ENCODE measurements at places on chromosomes 5 and 9.

DNA sequence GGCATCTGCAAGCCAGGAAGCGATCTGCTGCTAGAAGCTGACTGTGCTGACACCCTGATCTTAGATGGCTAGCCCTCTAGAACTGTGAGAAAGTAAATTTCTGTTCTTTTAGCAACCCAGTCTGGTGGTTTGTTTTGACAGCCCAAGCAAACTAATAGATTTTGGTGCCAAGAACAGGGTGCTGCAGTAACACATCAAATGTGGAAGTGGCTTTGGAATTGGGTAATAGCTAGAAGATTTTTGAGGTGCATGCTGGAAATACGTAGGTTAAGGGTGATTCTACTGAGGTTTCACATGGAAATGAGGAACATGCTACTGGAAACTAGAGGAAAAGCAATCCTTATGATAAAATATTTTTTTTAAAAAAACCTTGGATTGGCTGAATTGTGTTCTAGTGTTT is 153.5 kb upstream of the SH3GL2 start:
- no peak for DNase-seq

- no peak for DNase-seq
Measured at GRCh38 chr9:136538599-136539426, 7.0 kb downstream of the NOTCH1 start.

DNA sequence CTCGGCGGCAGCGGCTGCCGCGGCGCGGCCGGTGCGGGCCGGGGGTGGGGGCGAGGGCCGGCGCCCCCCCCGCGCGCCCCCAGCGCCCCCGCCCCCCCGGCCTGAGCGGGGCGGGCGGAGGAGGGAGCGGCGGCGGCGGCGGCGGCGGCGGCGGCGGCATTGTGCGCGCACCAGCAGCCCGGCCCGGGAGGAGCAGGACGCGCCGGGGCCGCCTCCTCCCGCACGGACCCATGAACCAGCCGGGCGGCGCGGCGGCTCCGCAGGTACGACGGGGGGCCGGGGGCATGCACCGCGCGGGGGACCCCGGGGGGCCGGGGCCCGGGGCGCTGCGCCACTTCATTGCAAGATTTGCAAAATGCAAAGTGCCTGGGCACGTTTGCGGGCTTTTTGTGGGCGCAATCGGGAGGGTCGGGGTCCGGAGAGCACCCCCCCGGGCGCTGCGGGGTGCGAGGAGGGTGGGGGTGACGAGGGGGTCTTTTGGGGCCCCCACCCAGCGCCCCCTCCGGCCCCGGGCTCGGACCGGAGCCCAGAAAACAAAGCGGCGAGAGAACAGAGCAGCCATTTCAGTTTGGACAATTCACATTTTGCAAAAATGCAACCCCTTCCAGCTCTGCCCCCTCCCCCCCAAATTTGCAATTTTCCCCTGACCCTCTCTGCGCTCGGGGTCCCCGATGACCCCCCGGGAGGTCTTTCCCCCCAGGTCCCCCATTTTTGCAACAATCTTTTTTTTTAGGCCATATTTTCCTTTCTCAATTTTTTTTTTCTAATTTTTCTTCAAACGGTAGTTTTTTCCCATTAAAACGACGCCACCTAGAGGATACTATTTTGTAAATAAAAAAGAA is at the start of gene ZNF618:
Gene ZNF618, plus strand, starts transcription at position 159 of the 842 bp plus-strand sequence. Its CDS starts 72 bp downstream, at position 231.
- no peak for DNase-seq

- no peak for DNase-seq
Measured at GRCh38 chr5:178114325-178115135, 1.2 kb downstream of the N4BP3 start.

- DNase-seq = no peak
Measured at GRCh38 chr5:124176692-124177091, 569.7 kb downstream of the ZNF608 start.

- DNase-seq = no peak
Measured at GRCh38 chr5:98042961-98043360, 730.5 kb upstream of the RGMB start.

DNA sequence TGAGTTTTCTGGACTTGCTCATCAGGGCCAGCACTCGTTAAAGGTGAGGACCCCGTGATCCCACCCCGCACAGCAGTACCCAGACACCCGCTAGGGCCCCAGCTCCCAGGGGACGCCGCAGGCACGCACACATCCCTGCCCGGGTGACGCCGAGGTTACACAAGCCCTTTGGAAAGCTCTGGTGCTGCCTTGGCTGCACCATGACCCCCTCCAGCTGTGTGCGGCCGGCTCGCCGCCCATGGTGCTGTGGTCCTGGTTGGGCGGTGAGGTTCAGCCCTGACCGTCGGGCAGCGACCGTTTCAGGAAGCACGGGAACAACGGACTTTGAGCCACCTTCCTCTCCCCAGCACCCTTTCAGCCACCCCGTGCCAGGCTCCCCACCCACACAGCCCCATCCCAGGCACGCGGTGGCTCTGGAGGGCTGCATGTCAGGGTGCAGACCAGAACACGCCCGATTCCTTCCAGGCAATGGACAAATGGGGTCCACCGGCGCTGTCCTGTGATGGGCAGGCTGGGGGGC is 7.5 kb upstream of the SLC12A7 start:
- DNase-seq = no peak

DNA sequence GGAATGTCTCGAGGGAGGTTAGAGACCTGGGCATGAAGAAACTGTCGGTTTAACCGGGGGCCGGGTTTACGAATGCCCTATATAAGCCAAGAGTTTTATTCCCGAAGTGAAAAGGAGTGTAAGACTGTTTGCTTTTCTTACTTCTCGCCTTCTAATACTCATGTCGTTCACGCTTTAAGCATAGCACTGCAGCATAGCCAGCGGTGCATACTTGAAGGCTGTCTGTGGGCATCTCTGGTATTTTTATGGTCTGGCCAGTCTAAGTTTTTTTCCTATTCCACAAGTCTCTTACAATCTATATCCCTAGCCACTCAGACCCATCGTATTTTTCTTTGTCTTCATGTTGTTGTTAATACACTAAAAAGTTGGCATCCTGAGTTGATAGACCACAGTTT is 1.2 kb downstream of the UHRF2 start:
- DNase-seq = no peak

GRCh38 chr5:107958861-107959260 is 288.1 kb upstream of the EFNA5 start:
- no peak for DNase-seq

- DNase-seq = no peak
Measured at GRCh38 chr9:133463234-133463863, 3.6 kb downstream of the CACFD1 start.

DNA sequence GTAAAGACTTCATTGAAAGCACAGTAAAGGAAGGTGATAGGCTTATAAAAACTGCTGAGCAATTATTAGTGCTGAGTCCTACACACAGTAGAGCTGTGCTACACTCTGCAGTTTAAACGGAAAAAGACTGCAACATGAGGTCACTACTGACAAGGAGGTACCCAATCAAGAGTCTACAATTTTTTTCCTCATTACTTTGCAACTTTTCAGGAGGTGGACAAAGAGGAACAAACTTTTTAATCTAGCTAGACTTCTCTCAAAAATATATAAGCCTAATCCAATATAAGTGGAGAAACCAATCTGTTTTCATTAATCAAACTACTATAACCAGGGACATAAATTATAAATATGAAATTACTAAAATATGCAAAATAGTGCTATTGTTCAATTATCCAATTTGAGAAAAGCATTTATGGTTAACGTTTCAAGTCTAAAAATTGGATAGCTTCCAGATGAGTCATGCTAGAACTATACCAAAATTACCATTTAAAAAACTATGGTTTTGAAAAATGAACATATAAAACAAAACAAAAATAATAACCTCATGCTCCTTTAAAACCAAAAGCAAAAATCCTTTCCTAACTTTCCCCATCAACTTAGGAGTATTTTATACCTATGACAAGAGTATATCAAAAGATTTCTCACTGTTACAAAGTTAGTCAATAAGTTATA is 37.7 kb downstream of the FAM13B start:
- no peak for DNase-seq

GRCh38 chr5:76942581-76942980 is 10.3 kb upstream of the CRHBP start:
- no peak for DNase-seq

GRCh38 chr5:145110834-145111233 is 724.3 kb downstream of the PRELID2 start:
- DNase-seq = no peak

GRCh38 chr5:149639737-149640136 is 58.4 kb downstream of the ARHGEF37 start:
- no peak for DNase-seq

- no peak for DNase-seq
Measured at GRCh38 chr5:32021771-32022170, 152.3 kb downstream of the GOLPH3 start.

DNA sequence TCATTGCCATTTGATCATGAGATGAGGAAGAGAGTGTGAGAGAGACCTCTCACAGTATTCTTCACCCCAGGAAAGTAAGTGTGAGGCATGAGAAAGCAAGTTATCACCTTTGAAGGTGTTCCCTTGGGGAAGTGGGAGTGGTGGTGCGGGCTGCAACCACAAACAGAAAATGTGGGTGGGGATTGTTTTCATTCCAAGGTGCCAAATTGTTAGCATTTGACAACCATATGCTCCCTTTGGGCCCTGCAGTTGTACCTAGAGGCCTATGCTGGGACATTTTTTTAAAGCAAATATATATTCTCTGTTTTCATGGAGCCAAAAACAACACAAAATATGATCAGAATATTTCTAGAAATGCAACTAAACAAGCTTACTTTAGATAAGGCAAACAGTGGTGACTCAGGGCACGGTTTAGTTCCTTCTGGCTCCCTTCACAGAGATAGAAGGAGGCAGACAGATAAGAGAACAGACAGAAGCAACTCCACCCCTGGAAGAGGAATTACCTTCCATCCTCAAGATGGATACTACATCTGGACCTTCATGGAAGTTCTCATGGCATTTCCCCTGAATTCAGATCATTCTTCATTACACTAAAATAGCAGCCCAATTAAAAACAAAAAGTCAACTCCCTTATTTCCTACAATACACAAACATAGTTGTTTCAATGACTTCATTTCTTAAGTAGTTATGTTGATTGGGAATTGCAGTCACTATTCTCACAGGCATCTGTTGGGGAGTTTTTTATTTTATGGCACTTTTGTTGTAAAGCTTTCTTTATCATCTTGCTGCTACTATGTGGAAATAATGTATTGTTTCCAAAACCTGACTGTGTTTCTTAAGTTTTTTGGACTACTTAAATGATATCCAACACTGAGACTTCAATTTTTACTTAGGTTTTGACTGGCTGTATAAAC is 416.6 kb downstream of the PLK2 start:
- no peak for DNase-seq

GRCh38 chr5:132667761-132668705 is 5.8 kb upstream of the IL4 start:
- DNase-seq = no peak

DNA sequence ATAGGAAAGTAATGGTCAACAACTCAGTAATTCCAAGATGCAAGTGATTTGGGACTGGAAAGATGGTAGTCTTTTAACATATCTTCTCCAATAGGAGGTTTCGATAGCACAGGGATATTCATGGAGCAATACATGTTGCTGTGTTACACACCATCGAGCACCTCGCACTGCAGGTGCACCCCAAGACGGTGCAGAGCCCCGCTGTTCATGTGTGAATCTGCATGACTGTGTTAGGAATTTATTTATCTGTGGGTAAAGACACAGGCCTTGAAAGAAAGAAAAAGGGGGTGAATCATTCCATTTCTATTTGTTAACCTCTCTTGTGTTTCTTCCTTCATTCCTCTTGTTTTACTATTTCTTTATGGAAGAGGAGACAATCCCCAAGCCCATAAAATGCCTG is 217.1 kb downstream of the EBF1 start:
- DNase-seq = no peak

- no peak for DNase-seq
Measured at GRCh38 chr5:103089272-103089671, 30.7 kb downstream of the GIN1 start.

DNA sequence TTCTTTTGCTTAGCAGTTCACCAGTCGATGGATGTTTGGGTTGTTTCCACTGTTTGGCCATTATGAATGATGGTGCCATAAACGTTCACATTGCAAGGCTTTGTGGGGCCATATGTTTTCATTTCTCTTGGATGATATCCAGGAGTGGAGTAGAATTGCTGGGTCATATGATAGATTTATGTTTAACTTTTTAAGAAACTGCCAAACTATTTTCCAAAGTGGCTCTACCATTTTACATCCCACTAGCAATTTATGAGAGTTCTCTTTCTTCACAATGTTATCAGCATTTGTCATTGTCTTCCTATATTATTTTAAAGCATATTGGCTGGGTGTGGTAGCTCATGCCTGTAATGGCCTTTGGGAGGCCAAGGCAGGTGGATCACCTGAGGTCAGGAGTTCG is 5.2 kb downstream of the GPR107 start:
- no peak for DNase-seq

DNA sequence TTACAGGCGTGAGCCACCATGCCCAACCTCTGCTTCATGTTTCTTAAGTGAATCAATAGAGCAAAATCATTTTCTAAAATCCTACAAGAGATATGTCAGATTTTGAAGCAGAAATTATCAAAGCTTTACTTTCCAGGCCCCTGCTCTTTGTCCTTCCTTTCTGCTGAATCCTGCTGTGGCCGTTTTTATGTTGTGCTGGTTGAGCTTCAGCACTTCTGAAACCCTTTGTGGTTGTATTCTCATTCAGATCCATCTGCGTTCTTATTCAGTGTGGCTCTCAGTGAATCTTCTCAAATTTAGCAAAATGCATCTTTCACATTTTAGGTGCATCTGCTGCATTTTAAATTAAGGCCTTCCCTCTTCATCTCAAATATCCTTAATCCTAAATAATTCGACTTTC is 26.0 kb downstream of the JMY start:
- no peak for DNase-seq

GRCh38 chr9:125649826-125650225 is 57.2 kb downstream of the MAPKAP1 start:
- DNase-seq = no peak

- DNase-seq = peak; percentile 16
Measured at GRCh38 chr9:74777136-74777879, 110.4 kb downstream of the TRPM6 start.

DNA sequence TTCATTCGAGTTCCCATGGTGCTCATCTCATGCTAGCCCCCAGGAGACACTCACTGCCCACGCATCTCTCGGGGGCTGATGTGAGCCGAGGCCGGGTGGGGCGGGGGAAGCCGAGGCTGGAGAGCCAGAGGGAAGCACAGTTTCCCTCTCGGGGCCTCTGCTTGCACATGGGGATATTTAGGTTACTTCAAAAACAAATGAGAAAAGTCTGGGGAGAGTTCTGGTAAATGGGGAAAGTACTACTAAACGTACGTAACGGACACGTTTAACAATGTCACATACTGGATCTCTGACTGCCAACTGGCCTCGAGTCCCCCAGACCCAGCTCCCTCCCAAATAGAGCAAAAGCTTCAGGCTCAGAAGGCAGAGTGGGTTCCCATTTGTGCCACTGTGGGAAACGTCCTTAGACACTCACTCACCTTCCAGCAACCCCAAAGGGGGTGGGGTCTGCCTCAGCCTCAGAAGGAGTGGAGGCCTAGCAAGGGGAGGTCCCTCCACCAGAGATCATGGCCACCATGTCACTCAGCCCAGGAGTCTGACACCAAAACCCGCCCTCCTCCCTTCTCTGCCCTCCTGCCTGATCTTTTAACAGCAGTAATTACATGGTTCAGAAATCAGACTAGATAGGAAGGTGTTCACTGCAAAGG is 33.8 kb upstream of the NTNG2 start:
- DNase-seq = no peak

- DNase-seq = no peak
Measured at GRCh38 chr5:137310051-137310730, 188.9 kb downstream of the SPOCK1 start.

GRCh38 chr9:121210536-121210935 is 8.9 kb upstream of the RAB14 start:
- DNase-seq = no peak

- DNase-seq = no peak
Measured at GRCh38 chr9:133534346-133535291, at the start of gene ADAMTSL2. Gene ADAMTSL2, plus strand, starts transcription at chr9:133534704. Its CDS starts 2,009 bp downstream, at chr9:133536713.

All from stimulated activated CD8-positive, alpha-beta memory T cell treated with anti-CD3 and anti-CD28 coated beads, Interleukin-15, amount 100 ng/mL, for 24 hours (primary cell).